ENCODE measurements at places on chromosomes 2 and 18.

DNA sequence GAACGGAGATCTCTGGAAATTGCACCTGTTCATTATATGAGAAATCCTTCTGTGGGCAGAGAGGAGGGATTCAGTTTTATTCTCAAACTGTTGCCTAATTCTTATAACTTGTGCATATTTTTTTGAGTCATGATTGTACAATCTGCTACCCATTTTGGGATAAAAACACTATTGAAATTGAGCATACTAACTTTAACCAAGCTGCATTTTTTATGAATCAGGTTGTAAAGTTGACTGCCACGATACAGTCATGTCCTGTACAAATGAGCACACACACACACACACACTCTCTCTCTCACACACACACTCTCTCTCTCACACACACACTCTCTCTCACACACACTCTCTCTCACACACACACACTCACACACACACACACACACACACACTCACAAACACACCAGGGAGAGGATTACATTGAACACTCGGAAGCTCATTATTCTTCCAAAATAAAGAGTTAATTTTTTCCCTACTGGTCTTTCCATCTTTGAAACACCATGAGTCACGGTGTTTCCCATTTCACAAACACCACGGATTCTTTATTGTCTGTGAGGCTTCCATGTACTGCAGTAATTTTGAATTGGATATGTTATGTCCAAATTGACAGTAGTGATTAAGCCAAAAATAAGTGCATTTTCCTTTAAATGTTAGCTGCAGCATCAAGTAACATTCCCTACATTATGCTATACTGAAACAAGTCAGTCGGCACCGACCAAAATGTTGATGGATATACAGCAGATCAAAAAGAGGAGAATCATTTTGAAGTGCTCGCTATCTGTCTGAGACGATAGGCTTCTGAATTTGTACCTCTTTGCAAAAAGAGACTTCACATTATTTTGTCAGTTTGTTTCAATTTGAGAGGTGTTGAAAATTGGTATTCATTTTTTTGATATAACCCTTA, 216.9 kb downstream of the ARHGAP15 start:
- no peak for DNase-seq

DNA sequence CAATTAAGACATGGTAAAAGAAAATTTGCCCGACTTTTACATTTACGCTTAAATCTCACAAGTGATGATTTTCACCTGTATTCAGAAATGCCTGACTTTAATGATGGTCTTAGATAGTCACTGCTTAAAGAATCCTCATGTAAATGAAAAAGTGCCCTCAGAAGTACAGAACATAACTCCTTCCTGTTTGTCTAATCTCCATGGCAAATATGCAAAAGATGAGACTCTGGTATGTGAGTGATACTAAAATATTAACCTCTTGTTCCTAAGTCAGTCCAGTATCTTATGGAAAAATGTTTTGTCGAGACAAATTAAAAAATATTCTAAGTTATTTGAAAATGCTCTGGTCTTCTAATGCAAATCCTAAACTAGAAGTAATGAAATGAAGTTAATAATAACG, 29.2 kb downstream of the KCTD1 start:
- DNase-seq = no peak

DNA sequence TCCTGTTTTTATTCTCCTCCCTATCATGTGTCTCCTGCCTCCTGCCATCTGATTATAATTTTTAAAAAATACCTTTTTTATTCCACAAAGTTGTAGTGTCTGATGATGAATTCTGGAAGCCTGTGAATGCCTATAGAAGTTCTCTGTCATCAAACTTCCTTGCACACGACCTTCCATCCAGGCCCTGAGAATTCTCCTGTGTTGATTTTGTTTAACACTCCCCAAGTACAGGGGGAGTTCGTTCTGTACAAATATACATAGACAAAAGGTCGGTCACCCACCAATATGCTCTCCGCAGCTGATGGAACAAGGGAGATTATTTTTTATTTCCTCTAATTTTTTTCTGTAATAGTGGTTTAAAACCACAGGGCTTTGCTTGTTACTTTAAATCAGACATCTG, 232.5 kb downstream of the PIEZO2 start:
- DNase-seq = no peak

GRCh38 chr2:204134421-204134820, 197.9 kb downstream of the ICOS start:
- DNase-seq = no peak

DNA sequence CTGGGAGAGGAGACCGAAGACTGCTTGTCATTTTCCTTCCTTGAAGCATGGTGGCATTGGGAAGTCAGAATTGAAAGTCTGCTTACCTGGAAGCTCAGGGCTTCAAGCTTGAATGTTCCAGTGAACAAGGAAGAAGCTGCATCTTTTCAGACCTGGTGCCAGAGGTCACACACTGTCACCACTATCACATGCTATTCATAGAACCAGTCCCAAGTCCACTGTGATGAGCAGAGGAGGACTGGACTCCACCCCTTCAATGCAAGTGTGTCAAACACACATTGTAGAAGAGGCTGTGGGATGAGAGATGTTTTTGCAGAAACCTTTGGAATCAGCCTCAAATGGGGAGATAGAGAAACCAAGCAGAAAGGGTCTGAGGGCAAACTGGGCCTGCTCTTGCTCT, 81.4 kb downstream of the LYPD1 start:
- no peak for DNase-seq

GRCh38 chr2:138534791-138535190, 33.2 kb downstream of the SPOPL start:
- no peak for DNase-seq

DNA sequence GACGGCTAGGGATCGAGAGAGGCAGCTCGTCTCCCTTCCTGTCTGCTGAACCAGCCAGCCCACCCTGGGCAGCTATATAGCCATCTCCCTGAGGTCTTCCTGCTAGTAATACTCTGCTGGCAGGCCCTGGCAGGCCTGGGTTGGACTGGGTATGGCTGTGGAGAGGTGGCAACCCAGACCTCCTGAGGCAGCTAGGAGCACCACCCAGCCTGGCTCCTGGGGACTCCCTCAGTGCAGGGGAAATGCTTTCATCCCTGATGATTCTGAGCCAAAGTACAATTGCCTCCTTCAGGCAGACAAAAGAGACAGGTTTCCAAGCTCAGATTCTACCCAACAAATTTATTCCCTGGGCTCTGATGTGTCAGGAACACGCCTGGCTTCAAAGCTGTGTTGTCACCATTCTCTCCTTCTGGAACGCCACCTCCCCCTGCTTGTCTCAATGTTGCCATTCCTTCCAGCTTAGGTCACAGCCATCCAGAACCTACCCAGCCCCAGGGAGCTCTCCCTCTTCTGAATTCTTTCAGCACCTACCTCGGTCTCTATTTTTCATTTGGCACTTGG, 4.7 kb upstream of the DNAJB2 start:
- no peak for DNase-seq

GRCh38 chr2:27461118-27461517, 18.9 kb downstream of the KRTCAP3 start:
- DNase-seq = no peak

- no peak for DNase-seq
Measured at GRCh38 chr2:63778391-63778790, 63.3 kb upstream of the UGP2 start.

DNA sequence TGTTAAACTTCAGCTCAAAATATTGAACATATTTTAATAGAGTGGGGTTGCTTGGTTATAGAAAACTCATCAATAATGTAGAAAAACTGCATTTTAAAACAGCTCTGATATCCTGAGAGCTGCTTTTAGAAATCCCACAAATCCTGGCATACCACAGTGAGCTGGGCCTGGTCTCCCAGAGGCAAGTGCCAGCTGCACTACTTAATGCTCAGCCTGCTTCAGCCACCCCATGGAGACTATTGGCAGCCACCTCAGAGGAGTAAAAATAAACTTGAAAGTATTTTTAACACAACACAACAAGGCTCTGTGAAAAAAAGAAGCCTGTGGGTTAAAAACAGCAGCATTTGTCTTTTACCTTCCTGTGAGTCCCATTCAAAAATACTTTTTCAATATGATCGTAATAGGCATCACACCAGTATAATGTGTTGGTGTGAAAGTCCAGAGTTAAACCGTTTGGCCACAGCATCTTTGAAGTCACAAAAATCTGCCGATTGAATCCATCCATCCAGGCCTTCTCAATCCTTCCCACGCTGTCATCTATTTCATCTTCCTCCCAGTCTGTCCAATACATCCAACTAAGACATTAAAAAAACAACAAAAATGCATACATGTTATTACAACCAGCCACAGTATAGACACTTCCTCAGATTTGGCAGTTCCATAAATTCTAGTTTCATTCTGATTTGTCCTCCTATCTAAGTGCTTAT, 1115.3 kb downstream of the LRP1B start:
- no peak for DNase-seq

DNA sequence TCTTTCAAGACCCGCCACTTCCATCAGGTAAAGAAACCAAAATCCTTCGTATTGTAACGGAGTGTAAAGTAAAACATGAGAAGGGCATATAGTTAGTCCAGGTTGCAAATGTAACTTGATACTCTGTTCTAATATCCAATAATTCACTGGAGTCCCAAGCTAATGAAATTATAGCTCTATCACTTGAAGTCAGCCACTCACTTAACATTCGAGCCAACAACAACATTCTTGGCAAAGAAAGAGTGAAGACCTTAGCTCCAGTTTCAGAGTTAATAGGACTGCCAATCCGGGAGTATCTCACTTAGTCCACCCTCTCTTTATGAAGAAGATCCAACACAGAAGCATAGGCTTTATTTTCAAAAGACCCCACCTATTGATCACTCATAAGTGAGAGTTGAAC, 298.0 kb upstream of the SOX11 start:
- DNase-seq = no peak

DNA sequence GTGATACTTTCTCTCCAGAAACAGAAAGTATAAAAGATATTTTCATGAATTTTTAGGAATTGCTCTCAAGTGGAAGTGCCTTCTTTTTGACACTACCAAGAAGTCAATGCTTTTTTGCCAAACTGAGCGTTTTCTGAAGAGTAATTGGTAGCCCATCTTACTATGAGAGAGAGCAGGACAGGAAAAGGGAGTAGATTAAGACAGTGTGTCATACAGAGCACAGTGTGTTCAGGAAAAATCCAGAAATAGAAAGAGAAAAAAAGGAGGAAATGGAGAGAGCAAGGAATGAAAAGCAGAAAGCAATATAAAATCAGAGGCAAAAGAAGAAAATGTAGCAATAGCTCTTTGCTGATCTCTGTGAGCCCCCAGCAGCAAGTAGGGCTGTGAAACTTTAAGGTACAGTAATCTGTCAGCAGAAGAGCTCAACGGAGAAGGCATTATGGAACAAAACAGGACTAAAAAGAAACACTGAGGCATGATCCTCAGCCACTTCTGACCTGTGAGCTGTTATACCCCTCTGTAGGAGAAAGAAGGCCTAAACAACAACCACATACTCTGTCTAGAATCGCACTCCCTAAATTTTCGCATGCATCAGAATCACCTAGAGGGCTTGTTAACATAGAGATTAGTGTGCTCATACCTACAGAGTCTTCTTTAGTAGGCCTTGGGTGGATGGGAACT, 15.0 kb upstream of the PGAP1 start:
- no peak for DNase-seq

DNA sequence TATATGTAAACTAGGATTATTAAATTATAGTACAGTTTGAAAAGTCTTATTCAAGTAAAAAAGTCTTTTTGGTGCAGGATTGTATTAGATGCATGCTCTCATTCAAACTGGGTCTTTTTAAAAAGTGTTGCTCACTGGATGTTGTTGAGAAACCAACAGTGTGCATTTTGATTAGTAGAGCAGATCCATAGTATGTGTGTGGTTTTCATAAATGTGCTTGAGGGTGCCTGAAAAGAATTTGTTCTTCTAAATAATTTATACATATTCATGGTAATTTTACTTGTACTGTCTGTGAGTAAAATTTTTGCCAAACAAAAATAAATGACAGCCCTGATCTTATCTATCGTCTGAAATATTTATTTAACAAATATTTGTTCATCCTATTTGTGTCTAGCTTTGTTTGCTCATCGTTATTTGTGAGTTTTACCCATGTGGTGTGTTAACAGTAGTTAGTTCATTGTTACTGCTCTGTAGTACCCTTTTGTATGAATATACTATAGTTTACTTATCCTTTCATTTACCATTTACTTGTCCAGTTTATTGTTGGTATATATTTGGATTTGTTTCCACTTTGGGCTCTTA, 50.4 kb downstream of the PTPN4 start:
- no peak for DNase-seq

GRCh38 chr2:10820562-10820961, 8.0 kb upstream of the PDIA6 start:
- no peak for DNase-seq

DNA sequence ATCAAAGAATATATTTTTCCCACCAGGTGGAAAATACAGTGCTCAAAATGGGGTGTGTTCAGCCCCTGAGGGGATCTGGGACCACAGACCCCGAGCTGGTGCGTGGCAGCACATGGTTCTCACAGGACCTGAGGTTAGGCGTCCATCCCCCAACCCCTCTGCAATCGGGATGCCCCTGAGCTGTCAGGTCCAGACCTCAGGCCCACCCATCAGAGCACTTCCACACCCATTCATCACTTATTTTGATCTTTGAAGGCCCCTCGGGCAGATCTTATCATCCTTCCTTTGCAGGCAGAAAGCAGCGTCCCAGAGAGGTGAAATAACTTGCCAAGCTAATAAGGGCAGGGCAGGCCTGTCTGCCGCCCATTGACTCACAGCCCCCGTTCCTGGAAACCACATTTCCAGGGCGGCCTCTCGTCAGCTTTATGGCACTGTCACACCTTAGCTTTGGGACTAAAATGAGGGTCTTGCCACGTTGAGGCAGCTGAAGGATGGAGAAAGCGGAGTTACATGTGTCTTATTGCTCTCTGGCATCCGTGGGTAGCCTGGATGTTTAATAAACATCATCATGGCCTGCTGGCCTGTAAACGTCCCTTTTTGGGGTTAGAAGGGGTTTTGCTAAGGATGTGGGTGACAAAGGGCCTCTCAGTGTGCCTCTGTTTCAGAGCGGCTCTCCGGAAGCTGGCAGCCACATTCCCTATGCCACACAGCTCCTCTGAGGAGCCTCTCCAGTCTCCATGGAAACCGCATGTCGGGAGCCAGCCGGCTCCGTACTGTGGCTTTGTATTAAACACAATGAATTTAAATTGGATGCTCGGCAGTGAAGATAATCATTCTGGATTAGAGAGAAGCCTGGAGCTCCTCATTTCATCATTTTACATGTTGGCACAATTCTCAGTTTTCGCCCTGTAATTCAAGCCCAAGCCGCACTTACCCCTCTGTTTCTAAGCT, 58.3 kb upstream of the MAPRE3 start:
- no peak for DNase-seq

- no peak for DNase-seq
Measured at GRCh38 chr18:25826823-25827222, 263.6 kb downstream of the SS18 start.

GRCh38 chr2:84857566-84857965, 23.3 kb downstream of the TRABD2A start:
- DNase-seq = no peak

DNA sequence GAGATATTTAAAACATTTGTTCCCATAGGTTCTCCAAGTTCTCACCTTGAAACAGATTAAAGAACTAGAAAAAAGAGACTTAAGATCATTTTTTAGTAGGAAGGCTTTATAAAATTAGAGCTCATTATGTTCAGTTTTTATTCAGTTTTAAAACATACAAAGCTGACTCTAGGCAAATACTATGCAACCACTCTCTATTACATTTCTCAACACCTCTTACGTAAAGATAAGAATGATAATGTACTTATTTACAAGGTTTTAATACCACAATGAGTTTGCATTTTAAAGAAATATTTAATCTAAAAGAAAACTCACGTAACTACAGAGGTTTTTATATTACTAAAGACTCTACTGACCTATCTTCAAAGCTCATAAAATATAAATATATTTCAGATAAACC, 68.8 kb downstream of the TMEM131 start:
- no peak for DNase-seq

- no peak for DNase-seq
Measured at GRCh38 chr2:105378921-105379383, 19.9 kb downstream of the FHL2 start.

Data from activated CD8-positive, alpha-beta memory T cell treated with anti-CD3 and anti-CD28 coated beads for 1 hour (primary cell).